ENCODE measurements at places on chromosomes 12 and 14. TPM values are rescaled to one million over a fixed set of nuclear protein-coding genes. Genes with fewer than 3 reads are reported as not detected.

Gene CIROP
- total RNA-seq = not detected

Gene SLC6A15
- 0.18 TPM for total RNA-seq

Gene FSCB
- total RNA-seq = not detected

Gene CDKN1B
- total RNA-seq = 36.3 TPM

Data from endothelial cell of coronary artery (primary cell).